SK-N-SH treated with all-trans-retinoic acid at 6 μM for 48 hours (cell line): ENCODE measurements at places on chromosomes 5 and 9.

DNA sequence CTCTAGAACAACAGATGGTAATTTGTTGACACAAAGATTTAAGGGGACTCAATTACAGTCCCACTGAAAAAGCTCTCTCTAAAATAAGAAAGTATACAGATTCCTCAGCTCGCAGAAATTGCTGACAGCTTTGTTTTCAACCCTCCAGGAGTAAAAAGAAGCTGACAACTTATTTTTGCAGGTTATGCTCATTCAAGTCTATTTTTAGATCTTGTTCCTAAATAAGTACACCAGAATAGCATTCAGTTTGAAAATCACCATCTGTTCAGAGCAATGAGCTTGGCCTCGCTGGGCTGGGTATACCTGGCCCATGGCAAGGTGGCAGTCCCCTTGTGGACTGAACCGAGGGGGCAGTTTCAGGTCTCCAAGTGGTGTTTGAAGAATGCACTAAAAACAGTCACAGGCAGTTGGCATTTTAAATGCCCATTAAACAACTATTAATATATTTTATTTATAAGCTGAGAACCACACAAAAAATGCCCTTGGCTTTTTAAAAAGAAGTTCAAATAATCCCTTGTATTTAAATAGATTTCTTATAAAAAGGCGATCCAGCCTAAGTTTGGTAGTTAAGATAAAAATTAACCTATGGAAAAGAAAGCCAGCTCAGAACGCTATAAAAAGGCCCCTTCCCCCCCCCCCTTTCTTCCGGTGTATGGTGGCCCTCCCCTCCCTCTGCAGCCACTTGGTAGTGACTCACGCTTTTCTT, 169.2 kb downstream of the AUH start:
- no peak for ATAC-seq

DNA sequence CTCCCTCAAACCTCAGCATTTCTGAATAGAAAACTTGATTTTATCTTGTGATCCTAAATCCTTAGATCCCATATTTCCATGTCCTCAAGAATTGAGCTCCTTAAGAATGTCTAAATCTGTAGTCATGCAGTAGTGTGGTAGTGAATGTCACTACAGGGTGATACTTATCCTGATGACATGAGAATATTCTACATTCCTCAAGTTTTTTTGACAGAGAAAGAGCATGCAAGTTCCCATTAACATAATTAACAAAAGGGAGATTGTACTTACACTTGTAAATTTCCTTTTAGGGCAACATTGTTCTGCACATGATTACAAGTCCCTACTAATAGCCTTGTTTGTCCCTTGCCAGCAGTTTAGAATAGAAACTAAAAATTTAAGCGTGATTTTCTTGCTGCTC, 352.3 kb downstream of the PTPRD start:
- ATAC-seq: no peak

DNA sequence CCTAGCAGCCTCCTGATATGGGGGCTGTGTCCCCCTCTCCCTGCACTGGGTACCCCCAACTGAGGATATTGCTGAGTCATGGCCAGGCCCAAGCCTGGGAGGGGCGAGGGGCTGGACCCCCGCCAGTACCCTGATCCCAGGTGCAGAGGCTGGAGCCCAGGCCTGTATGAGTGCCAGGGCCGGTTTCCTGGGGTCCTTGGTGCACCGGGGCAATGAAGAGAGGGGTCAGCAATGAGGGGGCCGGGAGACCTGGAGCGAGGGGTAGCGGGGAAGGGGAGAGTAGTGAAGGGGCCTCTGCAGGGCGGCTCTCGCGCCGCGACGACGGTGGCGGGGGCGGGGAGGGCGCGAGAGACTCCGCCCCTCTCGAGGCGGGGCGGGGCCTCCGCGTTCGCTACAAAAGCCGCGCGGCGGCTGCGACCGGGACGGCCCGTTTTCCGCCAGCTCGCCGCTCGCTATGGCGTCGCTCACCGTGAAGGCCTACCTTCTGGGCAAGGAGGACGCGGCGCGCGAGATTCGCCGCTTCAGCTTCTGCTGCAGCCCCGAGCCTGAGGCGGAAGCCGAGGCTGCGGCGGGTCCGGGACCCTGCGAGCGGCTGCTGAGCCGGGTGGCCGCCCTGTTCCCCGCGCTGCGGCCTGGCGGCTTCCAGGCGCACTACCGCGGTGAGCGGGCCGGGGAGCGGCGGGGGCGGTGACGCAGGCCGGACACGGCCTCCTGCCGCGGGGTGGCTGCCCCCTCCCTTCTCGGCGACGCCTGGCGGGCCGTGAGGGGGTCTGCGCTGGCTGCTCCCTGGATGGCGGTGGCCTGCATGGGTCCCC, at the start of gene SQSTM1:
SQSTM1 (plus strand) TSS at position 423 of the 815 bp plus-strand sequence; CDS start at position 455, 32 bp downstream.
- peak; percentile 59 for ATAC-seq

- no peak for ATAC-seq
These were observed 615.8 kb downstream of the BNC2 start for GRCh38 chr9:16254674-16255073.

- no peak for ATAC-seq
These were observed 3.1 kb upstream of the RABL6 start for GRCh38 chr9:136804509-136805206.

GRCh38 chr5:4375640-4376039, 764.5 kb upstream of the ADAMTS16 start:
- ATAC-seq: no peak

GRCh38 chr5:171419688-171420430, 412 bp downstream of the FGF18 start:
- no peak; the same call in 2 of the 3 replicates for ATAC-seq

- no peak for ATAC-seq
These were observed 179.9 kb upstream of the NR3C1 start for GRCh38 chr5:143583409-143583808.

GRCh38 chr9:129289883-129290282, 111.8 kb upstream of the IER5L start:
- ATAC-seq: no peak

DNA sequence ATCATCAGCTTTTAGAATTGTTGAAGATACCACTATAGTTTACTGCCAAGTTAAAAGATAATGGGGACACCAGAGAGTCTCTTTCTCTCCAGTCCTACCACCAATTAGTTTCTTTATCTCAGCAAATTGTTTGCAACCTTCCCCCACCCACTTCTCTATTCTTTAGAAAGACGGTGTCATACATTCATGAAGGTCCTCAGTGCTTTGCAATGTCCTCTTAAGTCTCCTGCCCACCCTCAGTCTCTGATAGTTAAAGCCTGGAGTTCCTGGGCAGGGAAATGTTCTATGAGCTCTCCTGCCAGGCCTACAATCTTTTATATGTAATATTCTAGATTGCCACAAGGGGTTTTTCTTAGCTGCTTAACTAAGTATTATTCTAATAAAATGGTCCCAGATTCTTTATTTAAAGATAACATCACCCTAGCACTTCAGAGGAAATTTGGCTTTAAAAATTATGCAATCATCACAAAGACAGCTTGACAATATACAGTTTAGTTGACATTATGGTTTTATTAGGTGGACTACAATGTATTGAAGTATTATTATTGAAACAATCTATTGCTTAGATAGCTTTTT, 509.2 kb downstream of the CSNK1G3 start:
- ATAC-seq: no peak
